ENCODE measurements at places on chromosomes 12 and 14.

DNA sequence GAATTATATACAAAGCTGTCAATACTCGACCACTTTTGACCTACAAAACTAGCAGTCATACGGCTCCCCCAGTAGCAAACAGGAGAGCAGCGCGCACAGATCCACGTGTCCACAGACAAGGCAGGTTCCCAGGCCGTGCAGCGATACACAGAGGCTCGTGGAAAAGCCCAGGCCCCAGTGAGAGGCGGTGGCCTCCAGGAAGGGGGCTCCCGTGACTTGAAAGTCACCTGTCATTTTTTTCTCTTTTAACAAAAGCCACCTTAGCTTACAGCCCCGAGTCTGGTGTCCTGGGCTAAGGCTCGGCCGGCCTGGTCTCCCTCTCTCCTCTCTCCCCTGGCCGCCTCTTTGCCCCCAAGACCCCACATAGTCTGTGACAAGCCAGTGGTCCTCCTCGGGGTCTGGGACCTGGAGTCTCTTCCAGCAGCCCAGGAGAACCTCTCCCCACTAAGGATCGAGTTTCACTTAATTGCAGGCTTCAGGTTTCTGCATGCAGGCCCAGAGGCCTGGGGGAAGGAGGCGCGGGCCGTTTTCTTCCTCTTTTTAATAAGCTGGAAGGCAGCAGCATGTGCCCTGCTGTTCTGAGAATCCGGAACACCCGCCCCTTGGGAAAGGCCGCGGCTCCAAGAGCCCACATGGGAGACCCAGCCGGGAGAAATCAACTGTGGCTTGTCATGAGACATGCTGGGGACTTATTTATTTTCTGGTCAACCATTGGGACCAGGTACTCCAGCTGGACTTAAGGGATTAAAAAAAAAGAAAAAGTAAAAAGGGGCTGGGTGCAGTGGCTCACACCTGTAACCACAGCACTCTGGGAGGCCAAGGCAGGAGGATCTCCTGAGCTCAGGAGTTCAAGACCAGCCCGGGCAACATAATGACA, 15.9 kb downstream of the NCOR2 start:
- DNase-seq, result no peak

- DNase-seq, result no peak
Observed at GRCh38 chr12:71360013-71360412, 79.6 kb upstream of the LGR5 start.

DNA sequence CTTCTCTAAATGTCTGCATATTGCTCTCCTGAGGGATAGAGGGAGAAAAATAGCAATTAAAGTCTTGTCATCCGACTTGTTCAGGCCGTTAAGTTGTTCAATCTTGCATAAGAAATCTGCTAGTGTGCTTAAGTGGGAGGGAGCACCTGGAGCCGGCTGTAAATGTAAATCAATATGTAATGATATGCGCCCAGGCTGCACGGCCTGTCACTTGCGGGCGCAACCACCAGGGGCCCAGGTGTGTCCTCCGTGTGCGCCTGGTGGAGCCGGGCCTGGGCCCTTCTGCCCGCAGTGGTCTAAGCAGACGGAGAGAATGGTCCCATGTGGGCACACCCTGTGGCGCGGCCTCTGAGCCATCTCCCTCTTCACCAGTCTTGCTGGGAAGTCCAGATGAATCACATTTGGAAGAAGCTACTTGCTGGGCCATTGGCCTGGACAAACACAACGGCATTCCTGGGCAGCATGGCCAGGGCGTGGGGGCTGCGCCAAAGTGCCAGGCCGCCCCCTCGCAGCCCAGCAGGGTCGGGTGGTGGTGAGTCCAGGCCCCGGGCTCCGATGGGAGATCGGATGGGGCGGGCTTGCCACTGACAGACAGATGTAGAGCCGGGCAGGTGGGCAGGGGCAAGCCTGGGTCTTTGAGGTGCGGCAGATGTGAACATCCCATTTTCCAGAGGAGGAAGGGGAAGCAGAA, 193.3 kb upstream of the C14orf180 start:
- no peak for DNase-seq

DNA sequence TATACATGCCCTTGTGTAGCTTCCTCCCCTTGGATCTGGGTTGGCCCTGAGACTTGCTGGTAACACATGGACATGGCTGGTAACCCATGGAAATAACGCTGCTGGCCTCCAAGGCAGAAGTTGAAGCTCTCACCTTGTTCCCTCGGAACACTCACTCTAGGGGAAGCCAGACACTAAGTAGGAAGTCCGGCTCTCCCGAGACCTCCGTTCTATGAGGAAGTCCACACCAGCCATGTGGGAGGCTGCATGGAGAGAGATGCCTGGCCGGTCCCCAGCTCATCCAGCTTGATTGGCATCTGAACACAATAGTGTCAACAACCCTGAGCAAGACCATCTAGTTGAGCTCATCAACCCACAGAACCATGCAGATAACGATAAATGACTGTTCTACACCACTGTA, 39.7 kb upstream of the VRK1 start:
- no peak for DNase-seq

DNA sequence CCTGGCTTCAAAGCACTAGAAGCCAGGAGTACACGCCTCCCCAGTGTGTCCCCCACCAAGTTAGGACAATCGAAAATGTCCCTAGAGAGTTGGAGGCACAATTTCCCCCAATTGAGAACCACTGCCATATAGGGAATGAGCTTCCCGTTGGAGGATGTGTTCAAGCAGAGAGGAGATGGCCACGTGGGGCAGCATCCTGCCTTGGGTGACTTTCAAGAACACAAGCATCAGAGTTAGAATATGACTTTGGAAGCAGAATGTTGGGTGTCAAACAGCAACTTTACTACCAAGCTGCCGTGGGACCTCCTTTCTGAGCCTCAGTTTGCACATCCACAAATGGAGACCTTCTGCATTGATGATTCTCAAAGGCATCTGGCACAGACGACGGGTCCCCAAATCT, 56.5 kb downstream of the RFLNA start:
- DNase-seq, result no peak

All from T-helper 2 cell (primary cell).